NCI-H2107 (cell line): ENCODE measurements at places on chromosomes 12 and 14.

DNA sequence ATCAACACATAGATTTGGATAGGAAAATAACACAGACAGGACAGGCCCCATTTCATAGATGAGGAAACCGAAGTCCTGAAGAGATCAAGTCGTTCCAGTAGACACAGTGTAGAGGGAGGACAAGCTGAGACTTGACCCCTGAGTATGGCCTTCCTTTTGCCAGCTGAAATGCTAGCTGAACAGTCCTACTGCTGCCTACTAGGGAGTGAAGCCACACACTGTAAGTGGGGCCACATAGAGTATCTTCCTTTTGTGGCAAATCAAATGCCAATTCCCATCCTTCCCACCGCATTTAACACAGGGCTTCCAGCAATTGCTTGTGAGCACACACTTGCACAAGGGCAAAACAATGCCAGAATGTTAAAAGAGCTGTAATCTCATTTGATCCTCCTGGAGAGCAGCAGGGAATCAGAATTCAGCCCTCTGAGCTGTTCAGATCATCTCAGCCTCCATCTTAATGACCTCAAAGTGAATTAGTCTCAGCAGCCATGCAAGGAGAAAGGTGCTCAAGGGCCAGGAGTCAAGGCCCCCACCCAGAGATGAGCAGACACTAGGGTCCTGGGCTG lies 380.5 kb downstream of the EMP1 start:
- no peak for DNase-seq

- no peak for DNase-seq
Observed at GRCh38 chr12:68850390-68850789, 42.4 kb downstream of the MDM2 start.

DNA sequence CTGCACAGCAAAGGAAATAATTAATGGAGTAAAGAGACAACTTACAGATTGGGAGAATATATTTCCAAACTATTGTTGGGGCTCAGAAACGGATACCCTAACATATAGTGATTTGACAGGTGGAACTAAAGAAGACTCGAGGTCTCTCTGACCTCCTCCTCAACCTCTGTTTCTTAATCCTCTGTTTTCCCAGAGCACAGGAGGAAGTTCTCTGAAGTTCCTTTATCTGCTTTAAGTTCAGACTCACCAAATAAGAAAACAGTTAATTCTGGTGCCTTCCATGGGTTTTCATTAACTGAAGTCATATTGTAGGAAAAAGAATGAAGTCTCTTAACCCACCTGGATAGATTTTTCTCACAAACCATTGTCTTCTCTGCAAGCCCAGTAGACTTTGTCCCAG lies 29.2 kb downstream of the CLEC2D start:
- DNase-seq: no peak

- DNase-seq: no peak
Observed at GRCh38 chr12:97800561-97800960, 338.0 kb downstream of the RMST start.

- DNase-seq: no peak
Observed at GRCh38 chr12:6551063-6551461, 4.8 kb downstream of the IFFO1 start.

DNA sequence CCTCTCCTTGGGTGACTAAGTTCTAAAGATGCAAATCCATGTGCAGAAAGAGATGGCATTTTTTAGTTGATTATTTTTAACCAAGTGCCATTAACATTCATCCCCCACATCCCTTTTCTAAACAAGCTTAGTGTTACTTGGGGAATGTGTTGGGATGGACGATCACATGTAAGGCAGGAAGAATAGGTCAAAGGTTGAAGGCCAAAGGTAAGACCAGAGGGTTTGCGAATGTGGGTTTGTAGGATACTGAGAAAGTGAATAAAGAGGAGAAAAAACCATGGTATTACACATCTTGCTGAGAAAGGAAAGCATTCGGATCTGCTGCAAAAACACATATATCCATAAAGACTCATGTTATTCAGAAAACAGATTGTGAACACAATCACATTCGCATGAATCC lies 111.6 kb downstream of the GCH1 start:
- no peak for DNase-seq

GRCh38 chr14:35287431-35288013 lies 4.7 kb upstream of the PSMA6 start:
- no peak for DNase-seq

DNA sequence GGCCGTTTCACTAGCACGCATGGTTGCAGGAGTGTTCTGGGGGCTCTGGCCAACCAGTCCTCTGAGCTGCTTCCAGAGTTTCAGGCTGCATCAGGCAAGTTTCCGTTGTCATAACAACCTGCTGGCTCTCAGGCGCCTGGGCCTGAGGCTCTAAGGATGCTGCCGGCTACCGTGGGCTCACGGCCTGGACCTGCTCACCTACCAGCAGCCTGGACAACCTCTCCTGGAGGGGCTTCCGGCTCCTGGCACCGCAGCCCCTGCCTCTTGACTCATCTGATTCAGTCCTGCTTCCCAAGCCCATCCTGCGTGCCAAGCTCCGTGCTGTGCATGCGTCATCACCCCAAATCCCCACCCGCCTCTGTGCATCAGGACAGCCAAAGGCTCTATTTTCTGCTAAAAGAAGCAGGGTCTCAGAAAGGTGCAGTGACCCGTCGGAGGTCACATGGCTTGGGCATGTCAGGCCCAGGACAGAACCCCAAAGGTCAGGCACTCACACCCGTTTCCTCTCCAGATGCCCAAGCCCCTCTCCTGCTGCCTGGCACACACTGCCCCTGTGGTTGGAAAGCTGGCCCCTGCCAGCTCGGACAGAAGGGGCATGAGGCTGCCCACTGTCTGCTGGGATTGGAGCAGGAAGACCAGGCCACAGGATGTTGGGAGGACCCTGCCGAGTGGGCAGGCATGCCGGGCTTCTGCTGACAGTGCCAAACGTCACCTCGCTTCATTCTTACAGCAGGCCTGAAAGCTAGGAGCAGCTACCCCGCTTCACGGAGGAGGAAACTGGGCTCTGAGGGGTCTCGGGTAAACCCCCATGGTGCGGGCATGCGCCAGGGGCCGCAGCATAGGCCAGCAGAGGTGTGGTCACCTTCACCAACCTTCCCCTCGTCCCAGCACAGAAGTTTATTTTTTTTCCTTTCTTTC lies 5.7 kb downstream of the BEGAIN start:
- DNase-seq: no peak

DNA sequence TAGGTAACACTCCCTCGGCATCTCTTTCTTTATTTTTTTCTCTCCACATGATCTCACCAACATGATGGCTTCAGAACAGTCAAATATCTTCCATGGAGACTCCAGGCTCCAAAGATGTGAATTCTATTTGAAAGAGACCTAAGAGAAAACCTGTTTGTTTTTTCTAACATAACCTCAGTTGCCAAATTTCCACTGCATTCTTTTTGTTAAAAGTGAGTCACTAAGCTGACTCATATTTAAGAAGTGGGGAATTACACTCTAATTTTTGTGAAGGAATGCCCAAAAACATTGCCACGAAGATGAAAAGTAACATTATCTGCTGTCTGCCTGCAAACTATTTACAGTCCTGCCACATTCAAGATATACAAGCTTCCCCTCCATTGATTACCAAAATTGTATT lies 1337.6 kb downstream of the LRFN5 start:
- no peak for DNase-seq

DNA sequence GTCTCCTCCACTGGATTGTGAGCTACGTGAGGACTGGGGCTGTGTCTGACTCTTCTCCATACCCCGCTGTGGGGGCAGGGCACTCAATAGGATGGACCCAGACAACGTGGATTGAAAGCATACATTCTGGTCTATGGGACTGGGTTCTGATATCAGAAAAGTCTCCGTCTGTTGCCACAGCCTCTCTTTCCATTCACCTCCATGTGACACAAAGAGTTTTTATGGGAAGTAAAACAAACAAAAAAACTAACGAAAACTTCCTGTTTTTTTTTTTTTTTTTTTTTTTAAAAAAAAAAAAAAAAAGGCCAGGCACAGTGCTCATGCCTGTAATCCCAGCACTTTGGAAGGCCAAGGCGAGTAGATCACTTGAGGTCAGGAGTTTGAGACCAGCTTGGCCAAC lies 44.7 kb downstream of the SLC8A3 start:
- DNase-seq: no peak

- no peak for DNase-seq
Observed at GRCh38 chr12:5101686-5102085, 58.0 kb downstream of the KCNA5 start.

DNA sequence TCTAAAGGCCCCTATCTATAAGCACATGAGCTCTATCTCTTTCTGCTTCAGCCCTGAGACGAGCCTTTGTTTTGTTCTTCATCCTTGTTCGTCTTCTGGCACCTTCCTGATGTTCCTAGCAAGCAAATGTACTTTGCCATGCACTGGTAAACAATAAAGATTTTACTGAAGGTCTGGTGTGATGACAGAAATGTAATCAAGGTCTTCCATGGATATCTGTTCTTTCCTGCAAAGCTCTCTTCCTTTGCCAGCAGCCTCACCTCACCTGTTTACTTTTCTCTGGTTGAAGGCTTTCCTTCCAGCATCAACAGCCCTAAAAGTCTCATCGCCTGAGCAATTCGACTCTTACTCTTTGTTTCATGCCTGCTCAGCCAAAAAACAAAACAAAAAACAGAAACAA lies 330.3 kb downstream of the PCNX1 start:
- DNase-seq: no peak

- no peak for DNase-seq
Observed at GRCh38 chr12:122012184-122012583, 9.5 kb upstream of the BCL7A start.

- no peak for DNase-seq
Observed at GRCh38 chr14:64719601-64720000, 15.4 kb downstream of the PLEKHG3 start.

DNA sequence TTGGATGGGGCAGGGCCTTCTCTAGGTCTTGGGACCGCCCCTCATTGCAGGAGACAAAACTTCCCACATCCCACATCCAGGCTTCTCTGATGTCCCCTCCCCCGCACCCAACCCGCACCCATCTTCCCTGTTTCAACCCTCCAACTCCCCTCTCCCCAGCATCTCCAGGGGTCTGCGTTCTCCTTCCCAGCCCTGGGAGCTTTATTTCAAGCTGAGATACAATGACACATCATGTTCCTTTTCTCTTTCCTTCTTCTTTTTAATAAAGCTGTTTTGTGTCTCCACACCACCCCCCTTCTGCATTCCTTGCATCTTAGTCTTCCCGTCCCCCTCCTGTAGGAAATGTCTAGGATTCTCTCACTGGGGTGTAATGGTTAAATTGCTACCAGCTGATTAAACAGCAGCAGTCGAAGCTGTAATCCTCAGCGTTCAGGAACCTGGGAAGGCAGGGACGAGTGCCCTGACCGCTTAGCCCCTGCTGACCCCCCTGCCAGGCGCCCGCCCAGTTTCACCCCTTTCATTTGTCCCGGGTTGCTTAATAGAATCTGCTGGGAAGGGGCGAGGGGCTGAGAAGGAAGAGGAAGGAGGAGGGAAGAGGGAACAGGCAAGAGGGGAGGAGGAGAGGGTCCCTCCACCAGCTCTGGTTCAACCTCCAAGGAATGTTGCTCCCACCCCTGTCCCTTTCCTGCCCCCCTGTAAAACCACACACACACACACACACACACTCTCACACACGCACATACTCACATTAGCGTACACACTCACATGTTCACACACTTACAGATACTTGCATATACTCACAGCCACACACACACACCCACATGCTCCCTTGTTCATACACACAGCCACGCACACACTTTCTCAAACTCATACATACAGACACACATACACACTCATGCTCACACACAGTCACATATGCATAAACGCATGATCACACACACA lies 104.5 kb upstream of the MED13L start:
- DNase-seq: no peak

DNA sequence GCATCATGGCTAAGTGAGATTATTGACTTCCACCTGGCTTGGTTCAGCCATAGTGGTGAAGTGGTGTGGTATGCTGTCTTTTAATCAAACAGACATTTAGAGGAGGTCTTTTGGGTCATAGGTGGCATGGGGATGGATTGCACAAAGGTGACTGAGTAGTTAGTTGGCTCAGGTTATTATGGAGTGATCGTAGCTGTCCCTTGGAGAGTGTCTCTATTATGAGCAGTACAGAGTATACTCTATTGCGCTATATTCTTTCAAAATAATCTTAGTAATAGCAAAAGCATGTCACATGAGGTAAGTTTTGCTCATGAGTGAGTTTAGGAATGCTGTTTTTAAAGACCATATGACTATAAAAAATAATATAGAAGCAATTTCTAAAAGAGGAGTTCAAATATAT lies 60.4 kb downstream of the RASSF8 start:
- DNase-seq: no peak

DNA sequence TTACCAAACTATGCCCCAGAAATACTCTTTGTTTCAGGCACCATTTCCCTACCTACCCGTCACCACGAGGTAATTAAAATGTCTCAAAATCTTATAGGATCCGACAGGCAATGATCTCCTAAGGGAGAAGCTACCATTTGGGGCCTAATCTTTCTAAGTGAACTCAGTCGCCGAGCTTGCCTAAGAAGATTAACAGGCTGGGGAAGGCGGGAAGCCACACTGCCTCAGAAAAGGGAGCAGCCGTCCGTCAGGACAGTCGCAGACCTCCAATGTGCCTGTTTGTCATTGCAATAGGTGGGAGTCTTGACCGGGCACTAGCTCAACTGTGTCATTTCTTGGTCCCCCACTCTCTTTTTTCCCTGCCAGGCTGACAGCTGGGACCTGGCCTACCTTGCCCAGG lies 4.6 kb downstream of the TTC7B start:
- DNase-seq: no peak

- DNase-seq: no peak
Observed at GRCh38 chr14:39113685-39114072, 444 bp upstream of the GEMIN2 start.

GRCh38 chr14:96202441-96203094 lies 2.1 kb upstream of the BDKRB2 start:
- no peak for DNase-seq

GRCh38 chr14:103151270-103151945 lies 28.1 kb downstream of the TNFAIP2 start:
- DNase-seq: no peak

GRCh38 chr12:113314121-113314529 lies 20.8 kb downstream of the SLC8B1 start:
- DNase-seq: no peak
